Karpas-422 (cell line): ENCODE measurements at places on chromosomes 4 and X.

DNA sequence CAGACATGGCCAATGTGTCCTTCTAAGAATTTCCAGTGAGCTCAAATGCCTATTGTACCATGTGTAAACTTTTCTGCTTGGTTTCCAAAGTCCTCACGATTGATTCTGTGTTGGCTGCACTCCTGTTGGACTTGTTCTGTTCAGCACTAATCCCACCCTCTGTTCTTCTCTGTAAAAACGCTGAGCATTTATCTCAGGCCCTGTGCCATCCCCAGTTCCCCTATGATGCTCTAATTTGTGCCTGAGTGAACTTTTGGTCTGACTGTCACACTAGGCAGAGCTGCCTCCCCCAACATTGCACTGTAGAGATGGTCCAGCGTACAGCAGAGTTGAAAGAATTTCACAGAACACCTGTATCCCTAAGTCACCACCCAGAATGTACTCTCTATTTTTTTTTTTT lies 76.1 kb upstream of the STS start:
- DNase-seq = no peak

DNA sequence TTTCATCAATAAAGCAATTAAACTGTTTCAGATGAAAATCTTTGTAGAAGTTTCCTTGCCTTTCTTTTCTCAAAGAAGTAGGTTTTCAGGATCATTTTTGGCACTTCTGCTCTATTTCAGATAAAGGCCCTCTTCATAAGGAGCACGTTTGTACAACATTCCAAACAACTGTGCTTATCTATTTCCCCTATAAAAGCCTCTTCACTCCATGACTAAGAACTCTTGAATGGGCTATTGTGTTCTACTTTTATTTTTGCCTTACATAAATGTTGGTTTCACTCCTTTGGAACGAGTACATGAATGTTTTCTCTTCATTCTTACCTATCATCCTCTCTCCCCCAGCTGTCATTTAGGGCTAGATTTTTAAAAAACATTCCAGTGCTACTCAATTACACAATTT lies 288.0 kb upstream of the PPP1R2C start:
- DNase-seq = no peak

DNA sequence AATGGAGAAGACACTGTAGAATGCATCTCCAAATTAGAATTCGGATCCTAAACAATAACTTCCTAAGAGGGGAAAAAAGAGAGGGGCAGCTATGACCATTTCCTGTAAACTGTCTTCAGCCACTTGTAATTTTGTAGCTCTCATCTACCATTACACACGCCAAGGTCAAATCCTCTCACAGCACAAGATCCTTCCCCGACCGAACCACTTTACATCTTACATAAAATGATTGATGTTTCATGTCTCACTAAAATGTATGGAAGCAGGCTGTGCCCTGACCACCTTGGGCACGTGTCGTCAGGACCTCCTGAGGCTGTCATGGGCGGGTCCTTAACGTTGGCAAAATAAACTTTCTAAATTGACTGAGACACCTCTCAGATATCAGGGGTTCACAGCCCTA lies 24.1 kb upstream of the PBDC1 start:
- DNase-seq = peak; percentile 86

- no peak for DNase-seq
Observed at GRCh38 chrX:81390237-81390636, 188.3 kb downstream of the SH3BGRL start.

DNA sequence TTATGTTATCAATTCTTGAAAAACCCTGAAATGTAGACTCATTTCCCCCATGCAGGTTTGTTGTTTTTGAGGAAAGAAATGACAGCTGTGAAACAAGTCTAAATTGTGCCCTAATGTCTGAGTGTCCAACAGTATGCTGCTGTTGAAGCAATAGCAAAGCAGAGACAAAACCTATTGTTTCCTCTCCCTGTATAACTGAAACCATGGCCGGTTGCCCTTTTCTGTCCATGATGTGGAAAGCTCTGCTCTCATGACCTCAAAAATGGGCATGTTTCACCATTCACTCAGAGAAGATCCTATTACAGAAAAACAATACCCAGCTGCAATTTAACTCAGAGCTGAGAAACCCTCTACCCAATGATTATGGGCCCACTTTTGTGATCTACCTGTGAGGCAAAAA lies 312.6 kb upstream of the FTHL17 start:
- no peak for DNase-seq

- DNase-seq = no peak
Observed at GRCh38 chr4:5631352-5632065, 76.8 kb downstream of the EVC2 start.

GRCh38 chrX:153517423-153517822 lies at the start of gene ATP2B3:
ATP2B3 (plus strand) TSS chrX:153517642; CDS start chrX:153536248, 18,606 bp downstream.
- no peak for DNase-seq

DNA sequence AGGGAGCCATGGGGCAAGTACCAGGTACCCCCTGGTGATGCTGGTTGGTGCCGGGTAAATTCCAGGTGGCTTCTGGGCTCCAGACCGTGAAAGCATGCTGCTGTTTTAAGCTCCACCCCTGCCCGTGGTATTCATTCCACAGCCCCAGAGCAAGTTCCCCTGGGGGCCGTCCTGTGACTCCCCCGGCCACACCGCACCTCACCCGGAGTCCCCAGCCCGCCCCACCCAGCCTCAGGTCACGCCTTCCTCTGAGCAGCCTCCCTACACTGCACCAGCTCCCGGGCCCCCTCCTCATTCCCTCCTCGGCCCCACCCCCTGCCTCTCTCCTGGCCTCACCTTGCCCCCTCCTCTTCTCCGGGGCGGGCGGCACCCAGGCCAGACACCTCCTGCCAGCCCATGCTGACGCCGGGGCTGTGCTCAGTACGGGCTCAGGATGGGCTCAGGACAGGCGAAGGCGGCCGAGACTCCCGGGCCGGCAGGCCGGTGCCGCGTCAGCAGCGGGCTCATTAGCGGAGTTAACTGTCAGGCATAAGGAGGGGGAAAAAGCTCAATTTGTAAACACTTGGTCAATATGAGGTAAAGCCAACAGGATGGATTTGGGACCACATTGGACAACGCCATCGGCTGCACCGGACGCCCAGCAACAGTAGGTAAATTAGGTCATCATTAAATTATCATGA lies 127.4 kb downstream of the FAM53A start:
- no peak for DNase-seq
